ENCODE measurements at places on chromosomes 5 and 9.

GRCh38 chr5:67954351-67954750 lies 261.2 kb upstream of the PIK3R1 start:
- no peak for DNase-seq

- no peak for DNase-seq
These were observed 12.6 kb upstream of the GNAQ start for GRCh38 chr9:78044189-78044588.

DNA sequence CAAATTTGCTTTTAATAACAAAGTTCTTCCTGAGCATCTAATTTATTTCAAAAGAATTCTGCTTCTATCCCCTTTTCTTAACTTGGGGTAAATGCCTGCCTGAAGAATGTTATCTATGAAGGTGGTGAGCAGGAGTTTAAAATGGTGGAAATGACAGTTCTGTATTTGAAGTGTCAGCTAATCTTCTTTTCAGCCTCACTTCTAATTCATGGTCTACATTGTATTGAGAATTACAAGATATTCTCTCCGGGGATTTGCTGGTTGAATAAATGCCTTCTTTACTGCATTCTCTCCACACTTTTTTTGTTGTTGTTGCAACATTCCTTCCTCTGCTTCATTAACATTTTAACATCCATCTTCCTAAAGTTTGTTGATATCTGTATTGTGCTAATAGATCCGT lies 143.1 kb upstream of the GRIN3A start:
- DNase-seq, result no peak

DNA sequence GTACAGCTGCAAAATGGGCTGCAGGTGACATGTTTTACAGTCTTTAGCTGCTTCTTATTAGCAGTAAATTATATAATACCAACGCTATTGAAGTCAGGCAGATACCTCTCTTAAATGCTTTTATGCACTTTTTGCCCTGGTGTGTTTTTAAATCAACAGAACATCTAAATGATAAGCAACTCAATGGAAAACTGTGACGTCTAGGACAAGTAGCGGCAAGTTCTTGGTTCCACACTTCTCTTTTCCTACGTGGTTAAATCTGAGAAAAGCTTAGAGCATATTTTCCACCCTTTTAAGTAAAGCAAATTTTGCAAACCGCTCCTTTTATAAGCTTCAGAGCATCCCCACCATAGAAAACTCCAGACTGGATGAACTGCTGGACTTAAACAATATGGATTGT lies 58.1 kb downstream of the CEMIP2 start:
- DNase-seq, result no peak

GRCh38 chr9:136962163-136962562 lies 10.1 kb downstream of the LCN12 start:
- no peak for DNase-seq

DNA sequence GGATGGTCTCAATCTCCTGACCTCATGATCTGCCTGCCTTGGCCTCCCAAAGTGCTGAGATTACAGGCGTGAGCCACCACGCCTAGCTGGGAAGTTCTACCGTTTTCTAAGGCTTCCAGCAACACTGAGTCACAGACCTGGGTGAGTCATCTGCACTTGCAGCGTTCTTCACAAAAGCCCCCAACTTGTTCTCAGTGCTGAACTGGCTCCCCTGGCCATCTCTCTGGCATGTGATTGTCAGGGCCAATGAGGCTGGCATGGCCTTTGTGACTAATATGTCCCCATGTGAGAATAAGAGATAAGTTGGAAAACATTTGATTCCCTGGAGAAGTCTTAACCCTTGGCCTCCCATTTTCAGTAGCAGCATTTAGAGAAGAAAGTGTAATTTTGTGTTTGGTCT lies 124.4 kb downstream of the WDR41 start:
- DNase-seq, result no peak

DNA sequence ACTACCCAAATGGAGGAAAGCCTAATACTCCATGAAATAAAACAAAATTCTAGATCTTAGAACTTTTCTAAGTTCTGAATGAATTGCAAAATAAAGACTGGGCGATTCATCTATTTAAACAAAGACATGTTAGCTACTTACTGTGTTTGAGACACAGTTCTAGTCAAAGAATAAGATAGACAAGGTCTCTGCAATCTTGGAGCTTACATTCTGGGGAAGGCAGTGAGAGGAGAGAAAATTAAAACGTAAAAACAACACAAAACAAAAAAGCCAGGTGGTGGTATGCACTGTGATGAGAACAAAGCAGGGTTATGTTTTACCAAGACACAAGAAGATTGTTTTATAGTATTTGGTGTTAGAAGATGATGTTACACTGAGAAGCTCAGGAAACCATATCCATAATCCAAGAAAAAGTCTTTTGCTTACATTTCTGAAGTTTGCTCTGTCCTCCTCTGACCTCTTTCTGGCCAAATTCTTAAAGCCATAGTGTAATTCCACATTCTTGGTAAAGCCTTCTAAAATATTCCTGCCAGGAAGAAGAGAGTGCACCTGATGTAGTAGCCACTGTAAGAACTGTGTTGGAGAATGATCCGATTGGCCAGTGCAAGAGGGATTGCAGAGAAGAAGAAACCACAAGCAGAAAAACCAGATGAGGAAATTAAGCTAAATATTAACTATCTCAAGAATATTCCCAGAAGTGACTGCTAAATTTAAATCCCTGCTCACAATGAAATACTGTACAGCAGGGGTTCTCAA lies 218.4 kb downstream of the PCSK1 start:
- DNase-seq, result no peak

DNA sequence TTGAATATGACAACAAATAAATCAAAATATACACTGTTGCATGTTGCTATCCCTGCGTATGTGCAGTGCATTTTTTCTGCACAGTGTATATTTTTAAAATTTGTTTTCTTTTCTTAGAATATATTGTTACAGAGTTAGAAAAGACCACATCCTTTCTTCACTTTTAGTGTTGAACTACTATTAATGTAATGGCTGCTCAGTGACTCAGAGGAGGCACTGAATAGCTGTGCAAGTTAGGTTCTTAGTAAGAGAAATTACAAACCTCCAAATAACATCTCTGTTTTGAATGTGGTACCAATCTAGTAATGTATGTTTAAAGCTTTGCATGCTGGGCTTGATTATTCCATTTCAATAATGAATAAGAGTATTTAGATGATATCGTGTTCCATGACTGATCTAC lies 208.9 kb upstream of the PRR16 start:
- no peak for DNase-seq

DNA sequence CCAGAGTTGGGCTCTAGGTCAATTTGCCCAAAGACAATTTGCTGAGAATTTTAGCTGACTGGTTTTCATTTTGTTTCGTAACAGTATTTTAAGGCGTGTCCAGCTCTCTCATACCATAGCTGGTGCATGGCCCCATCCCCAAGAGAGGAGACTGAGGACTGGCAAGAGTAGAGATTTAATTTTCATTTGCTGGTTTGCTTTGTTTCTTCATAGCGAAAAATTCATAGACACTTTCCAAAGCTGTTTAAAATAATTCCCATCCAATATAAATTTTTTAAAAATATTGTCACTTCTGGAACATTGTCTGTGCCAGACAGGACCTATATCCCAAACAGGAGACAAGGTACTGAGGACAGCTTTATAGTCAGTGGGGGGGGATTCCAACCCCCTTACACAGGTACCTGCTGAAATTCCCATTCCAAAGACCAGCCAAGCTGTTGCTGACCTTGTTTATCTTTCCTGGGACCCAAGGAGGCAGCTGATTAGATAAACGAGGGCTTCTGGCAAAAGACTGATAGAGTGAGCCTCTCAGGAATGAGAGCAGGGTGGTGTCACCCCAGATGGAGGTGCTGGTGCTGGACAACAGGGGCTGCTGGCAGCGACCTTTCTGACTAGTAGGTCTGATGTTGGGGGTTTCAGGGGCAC lies 6.8 kb upstream of the ANGPTL2 start:
- no peak for DNase-seq

GRCh38 chr5:177099422-177100093 lies 12.8 kb downstream of the FGFR4 start:
- no peak for DNase-seq

GRCh38 chr5:159814805-159815585 lies 101.3 kb upstream of the ADRA1B start:
- no peak for DNase-seq

DNA sequence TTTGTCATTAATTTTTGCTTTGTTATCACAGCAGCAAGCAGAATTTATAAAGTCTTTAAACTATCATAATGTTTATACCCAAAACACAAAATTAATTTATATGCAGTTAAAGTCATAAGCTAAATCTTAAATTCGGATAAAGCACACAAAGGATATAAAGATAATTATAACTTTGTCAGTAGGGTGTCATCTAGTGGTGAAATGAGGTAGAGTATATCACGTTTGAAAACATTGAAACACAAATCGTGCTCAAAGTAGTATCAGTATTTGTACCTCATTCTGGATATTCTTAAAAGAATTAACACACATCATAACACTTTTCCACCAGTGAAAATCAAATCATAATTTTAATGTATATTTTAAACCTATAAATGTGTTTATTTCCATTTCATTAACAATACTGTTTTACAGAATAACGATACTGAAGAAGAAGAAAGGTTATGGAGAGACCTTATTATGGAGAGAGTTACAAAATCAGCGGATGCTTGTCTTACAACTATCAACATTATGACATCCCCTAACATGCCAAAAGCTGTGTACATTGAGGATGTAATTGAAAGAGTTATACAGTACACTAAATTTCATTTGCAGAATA lies 129.5 kb downstream of the NIPBL start:
- DNase-seq, result peak; percentile 7

- DNase-seq, result no peak
These were observed 64.8 kb downstream of the GABRG2 start for GRCh38 chr5:162132348-162132747.

DNA sequence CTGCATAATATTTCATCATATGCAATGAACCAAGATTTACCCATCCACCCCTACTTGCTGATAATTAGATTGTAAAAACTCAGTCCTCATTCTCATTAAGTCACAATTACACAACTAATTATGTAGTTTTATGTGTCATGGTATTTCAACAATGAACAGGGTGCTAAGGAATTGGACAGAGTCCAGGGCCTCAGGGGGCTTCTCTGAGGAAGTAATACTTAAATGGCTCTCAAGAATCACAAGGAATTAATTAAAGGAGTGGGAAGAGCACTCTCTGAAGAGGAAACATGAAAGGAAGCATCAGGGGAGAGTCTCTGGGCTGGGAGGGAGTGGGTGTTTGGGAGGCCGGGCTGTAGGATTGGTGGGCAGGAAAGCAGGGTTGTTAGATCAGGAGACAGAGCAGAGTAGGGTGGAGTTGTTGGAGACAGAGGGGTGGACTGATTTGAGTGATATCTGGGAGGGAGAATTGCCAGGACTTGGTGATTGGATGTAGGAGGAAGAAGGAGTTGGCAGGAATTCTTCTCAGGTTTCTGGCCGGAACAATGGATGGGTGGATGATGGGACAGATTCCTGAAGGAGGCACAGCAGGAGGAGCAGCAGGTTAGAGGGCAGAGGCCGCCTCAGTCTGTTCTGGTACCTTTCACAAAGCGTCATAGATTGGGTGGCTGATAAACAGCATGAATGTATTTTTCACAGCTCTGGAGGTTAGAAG lies 23.0 kb upstream of the NSG2 start:
- DNase-seq, result no peak

DNA sequence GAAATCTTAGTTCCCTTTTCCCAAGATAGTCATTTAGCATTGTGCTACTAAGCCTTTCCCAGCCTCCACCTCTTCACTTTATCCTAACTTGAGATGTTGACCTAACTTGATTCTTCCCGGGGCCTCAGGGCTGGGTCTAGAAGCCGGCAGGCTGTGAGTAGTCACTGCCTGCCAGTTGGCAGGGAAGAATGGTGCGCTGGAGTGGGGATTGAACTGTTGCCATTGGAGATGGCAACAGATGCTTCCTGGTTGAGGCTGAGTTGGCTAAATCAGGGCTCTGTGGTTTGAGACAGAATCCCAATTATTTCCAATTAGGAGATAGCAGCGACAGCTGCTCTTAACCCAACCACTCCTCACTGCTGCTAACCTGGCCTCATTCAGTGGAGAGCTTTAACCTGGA lies 343.1 kb downstream of the BRINP1 start:
- DNase-seq, result no peak

All from HEK293T (cell line).